Lung (tissue), 17 donors: ENCODE measurements at places on chromosomes 7 and 10. TPM values are rescaled to one million over a fixed set of nuclear protein-coding genes. Genes with fewer than 3 reads are reported as not detected.

NPFFR1 gene
- 0.12 TPM for total RNA-seq

DNA sequence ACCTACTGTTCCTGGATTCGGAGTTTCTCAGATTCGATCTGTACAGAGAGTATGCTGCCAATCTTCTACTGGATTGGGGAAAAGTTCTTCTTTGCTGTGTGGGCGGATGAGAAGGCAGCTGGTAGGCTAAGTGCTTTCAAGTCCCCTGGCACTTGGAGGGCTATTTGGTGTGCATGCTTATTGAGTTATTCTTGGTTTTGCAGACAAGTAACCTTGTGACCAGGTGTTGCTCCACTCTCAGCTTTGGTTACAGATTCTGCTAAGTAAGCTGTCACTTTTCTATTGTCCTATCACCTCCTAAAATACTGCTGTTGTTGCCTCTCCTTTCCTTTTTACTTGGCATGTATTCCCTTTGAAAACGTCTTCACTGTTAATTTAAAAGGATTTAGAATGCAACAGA, 1375.1 kb upstream of the LRRTM3 start:
- DNase-seq = no peak

DNA sequence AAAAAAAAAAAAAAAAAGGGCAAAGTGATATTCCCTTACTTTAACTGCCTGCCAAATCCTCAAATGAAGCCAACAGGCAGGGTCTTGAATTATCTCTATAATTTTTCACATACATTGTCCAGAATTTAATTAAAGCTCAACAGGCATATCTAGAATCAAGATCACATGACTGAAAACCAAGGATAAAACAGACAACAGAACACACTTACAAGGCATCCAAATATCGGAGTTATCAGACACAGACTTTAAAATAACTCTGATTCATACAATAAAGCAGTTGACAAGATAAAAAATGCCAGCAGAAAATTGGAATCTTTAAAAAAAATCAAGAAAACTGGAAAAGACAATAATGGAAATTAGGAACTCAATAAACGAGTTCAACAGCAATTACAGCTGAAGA, 10.7 kb downstream of the CYTH3 start:
- DNase-seq = no peak

GRCh38 chr7:90842430-90842788, 246.3 kb downstream of the CDK14 start:
- DNase-seq = no peak

DNA sequence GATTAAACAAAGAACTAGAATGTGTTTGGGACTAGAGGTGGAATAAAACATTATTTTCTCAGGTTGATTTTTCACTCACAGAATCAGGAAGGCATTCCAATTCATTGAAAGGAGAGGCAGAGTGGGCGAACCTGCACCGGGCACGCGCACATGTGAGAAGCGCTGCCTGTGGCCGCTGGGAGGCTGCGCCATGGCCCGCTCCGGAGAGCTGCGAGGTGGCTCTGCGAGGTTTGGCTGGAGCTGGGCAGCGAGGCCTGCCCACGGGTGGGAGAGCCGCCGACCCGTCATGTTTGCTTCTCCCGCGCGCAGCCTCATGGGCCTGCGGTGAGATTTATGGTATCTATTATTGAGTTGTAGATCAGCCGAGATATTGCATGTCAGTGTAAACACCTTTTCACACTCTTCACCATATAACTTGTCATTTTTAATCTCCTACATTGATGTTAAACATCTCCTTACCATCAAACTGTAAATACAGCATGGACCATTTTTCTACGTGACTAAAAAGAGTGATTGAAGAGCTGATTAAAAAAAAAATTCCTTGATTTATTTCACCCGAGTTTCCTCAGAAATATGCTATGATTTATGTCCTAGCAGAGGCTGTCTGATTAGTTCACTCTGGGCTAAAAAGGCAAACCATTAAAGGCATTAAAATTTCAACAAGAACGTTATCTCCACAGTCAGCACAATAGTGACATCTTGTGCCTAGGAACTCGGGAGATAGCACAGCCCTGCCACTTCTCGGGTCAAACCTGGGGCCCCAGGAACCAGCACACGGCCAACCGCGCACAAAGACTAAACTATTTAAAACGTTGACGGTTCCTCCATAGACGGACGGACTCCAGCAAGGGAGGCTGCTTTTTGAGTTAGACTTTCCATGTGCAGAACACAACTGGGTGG, 96.6 kb upstream of the RNF32 start:
- DNase-seq = no peak

DNA sequence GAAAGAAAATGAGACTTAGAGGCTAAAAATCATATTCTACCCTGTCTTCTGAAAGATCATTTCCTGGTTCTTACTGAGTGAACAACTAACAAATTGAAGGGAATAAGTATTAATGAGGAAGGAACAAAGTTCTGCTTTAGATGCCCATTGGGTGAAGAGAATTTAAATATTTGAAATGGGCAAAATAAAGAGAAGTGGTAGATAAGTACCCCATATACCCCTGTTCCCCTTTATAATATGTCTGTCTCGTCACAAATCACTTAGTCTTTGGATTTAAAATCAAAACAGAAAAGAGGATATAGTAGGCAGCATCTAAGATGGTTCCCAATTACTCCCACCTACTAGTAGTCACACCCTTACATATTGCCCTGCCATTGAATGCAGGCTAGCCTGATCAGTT, 13.2 kb downstream of the TES start:
- DNase-seq = no peak

DNA sequence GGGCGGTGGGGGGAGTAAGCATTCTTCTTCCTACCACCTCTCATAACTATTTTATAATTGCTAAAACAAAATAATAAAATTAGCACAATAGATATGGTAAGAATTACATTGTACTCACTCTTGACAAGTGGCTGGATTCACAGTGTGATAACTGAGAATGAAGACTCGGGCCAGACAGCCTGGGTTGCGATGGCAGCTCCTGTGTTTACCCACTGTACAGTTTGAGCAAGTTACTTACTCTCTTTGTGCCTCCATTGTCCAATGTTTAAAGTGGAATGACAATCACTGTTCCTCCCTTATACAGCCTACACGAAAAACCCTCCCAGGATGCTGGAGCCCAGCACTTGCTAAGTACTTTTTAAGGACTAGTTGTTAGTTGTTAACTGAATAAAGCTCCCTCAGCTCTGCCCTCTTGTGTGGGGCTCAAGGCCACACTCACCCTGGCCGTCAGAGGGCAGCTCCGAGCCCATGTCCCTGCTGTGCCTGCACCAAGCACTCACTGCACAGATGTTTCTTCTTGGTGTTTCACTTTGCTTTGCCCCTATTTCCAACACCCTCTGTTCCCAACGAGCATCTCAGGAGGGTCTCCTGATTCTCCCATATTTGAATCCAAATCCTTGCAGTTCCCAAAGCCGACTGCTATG, 56.4 kb upstream of the NPS start:
- DNase-seq = no peak

DNA sequence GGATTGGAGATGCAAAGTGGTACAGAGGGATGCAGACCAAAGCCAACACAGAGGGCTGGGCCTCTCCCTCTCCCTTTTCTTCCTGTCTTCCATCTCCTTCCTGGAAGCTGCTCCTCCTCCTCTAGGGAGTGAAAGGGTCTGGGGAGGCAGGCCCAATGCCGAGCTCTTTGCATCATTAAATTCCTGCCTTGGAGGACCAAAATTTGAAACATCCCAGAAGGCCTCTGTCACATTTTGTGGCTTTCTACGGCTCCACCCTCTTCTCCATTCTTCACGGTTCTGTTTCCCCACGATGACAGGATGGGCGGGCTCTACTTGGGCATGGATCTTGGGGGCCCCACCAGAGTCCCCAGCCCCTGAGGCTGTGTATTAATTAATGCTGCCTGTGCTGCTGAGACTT, 76.4 kb downstream of the NEURL1 start:
- no peak for DNase-seq

- DNase-seq = no peak
These were observed 110.0 kb downstream of the SPAG6 start for GRCh38 chr10:22455068-22455857.
